ENCODE measurements at places on chromosomes 3 and 15.
A peak's percentile ranks its signal among the peaks of the same experiment; 100 is the strongest.

GRCh38 chr15:56491110-56491722 is 26.3 kb upstream of the MNS1 start:
- DNase-seq, result peak; percentile 30

- no peak for DNase-seq
These were observed 213.3 kb downstream of the SLC9A9 start for GRCh38 chr3:143634991-143635390.

GRCh38 chr3:12439161-12439940 is 44.9 kb upstream of the TSEN2 start:
- no peak for DNase-seq

- no peak for DNase-seq
These were observed 70.7 kb downstream of the CACNA2D3 start for GRCh38 chr3:54193093-54193492.

- DNase-seq, result no peak
These were observed 24.3 kb downstream of the LRRC28 start for GRCh38 chr15:99275525-99276128.

DNA sequence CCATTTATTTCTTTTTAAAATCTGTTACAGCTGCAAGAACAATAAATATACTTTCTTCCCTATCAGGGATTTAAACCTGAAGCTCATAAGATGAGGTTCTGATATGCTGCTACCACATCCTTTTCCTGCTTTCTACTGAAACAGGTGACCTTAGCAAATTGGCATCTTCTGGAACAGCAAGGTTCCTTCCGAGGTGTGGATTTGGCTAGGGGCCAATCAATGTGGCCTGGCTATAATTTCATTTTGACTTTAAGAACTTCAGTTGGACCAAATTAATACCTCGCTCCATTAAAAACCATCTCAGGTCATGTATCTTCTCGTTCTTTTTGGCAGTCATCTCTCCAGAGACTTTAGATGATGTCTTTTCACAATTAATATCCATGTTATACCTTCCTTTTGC is 53.4 kb upstream of the C3orf80 start:
- DNase-seq, result no peak

DNA sequence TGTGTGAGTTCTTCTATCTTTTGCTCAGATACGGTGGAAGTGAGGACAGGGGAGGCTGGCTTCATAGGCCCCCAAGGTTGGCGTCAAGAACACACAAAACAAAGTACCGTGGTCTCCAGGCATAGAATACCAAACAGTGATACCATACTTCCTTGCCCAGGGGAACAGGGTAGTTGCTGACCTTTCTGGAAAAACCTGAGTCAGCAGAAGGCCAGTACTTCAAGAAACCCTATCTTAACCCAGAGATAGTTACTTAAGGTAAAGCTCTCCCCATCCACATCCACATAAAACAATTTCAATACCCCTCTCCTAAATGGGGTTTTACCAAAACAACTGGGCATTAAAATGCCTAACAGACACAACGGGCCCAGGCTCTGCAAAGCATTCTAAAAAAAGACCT is 29.6 kb upstream of the RPS17 start:
- no peak for DNase-seq

DNA sequence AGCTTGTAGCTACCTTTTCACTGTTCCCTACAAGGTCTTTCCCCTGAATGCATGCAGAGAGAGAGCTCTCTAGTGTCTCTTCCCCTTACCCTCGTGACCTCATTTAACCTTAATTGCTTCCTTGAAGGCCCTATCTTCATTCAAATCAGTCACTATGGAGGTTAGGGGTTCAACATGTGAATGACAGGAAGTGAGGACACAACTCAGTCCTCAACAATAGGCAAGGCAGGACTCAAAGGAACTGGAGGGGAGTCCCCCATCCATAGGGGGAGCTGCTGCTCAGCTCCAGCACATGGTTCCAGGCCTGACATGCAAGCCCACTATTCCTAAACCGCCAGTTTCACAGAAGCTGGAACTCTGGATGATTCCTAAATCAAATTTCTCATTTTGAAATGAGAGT is 33.8 kb upstream of the GYG1 start:
- DNase-seq, result no peak

GRCh38 chr3:9008550-9009255 is 45.4 kb upstream of the RAD18 start:
- no peak for DNase-seq

DNA sequence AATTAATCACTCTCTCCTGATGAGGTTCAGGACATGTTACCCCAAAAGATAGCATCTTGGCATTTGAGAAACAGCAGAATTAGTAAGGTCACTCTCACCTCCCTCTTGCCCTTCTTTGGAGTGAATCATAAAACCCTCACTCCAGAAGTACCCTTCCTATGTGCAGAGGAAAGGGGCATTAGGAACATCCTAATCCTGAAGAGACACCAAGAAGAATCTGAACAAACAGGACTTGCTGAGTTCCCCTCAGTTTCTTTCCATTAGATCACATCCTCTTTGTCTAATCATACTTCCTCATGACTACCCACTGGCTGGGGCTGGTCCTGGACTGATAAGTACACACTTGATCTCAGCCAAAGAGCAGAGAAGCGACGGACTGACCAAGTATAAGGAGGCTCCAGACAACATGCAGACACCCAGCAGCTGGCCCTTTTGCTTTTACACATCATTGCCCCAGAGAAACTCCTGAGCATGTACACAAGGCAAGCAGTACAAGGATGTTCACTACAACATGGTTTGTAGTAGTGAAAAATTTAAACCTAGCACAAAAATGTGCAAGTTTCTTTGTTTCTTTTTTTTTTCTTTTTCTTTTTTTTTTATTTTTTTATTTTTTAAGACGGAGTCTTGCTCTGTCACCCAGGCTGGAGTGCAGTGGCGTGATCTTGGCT is 15.0 kb upstream of the TM6SF1 start:
- no peak for DNase-seq

DNA sequence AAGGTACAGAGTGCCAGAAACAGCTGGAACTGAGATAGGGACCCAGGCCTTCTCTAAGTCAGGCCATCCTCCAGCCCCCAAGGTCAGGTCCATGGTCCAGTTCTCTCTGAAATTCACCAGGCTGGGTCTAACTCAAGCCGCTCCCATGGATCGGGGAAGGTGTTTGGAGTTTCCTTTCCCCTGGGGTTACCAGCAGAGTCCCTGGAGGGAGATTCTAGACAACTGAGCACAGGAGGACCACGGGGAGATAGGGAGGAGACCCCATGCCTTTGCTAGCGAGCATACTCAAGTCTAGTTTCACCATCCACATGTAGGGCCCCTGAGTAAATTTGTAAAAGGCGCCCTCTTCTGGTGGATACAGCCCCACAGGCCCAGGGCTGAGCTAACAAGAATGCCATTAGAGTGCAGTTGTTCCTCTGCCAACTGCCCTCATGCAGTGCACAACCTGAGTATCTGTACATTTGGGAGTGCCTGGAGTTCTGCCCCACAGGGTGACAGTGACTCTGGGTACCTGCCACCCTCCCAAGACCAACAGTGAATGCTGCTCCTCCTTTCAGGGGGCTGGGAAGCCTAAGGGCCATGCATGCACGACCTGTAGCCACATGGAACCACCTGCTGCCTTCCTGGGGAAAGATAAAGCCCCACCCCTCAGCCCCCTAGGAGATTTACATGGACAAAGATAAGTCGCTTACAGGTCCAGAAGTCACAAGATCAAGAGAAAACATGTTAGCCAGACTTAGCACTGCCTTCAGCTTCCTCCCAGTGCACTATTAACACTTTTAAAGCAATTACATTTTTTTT is 89.0 kb downstream of the IQSEC1 start:
- DNase-seq, result peak; percentile 15

GRCh38 chr15:85582131-85583079 is 202.0 kb downstream of the AKAP13 start:
- DNase-seq, result no peak

DNA sequence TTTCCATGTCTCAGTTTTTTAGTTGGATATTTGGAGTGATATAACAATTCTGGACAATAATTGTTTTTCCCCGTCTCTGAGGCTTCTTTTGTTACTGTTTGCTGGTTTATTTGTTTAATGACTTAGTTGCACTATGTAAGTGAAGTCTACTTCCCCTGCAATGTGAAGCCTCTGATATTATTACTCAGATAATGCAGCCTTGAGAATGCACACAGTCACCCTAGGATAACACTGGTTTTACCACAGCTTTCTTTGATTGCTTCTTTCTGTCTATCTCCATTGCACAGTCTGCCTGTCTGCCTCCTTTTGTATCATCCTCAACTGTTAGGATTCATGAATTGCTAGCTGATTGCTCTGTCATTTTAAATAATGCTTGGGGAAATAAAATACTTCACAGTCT is 208.7 kb upstream of the ROBO1 start:
- no peak for DNase-seq

- DNase-seq, result peak; percentile 43
These were observed 4.6 kb upstream of the UQCRC1 start for GRCh38 chr3:48614044-48614443.

- no peak for DNase-seq
These were observed 14.3 kb downstream of the WNT7A start for GRCh38 chr3:13865581-13865980.

- DNase-seq, result no peak
These were observed 56.2 kb downstream of the ATP2C1 start for GRCh38 chr3:130950124-130950523.

DNA sequence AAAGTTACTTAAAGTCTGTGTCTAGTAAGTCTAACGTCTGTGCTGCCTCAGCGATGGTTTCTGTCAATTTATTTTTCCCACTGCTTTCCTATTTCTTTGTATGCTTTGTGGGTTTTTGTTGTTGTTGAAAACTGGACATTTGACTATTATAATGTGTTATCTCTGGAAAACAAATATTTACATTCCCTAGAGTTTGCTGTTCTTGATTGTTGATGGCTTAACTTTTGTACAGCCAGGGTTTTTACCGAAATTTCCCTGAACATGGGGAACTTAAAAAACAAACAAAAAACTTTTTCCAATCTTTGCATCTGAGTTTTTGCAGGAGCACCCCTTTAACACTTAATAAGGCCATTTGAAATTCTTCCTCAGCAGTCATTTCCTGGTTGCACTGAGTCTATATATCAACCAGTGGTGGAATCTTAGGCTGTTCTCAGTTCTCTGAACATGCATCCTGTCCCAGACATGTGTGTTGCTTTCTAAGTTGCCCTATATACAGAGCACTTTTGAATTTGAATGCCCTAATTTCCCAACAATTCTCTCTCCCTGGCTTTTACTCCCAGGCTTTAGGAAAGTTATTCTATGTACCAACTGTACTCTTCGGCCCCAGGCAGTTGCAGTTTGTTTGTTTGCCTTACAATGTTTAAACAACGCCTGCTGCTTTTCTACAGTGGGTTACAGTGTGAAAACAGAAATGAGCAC is 11.8 kb upstream of the PIAS1 start:
- DNase-seq, result no peak

- DNase-seq, result no peak
These were observed 183.6 kb downstream of the ATP10A start for GRCh38 chr15:25679492-25679891.

GRCh38 chr3:4981294-4981664 is 2.0 kb downstream of the BHLHE40 start:
- no peak for DNase-seq

DNA sequence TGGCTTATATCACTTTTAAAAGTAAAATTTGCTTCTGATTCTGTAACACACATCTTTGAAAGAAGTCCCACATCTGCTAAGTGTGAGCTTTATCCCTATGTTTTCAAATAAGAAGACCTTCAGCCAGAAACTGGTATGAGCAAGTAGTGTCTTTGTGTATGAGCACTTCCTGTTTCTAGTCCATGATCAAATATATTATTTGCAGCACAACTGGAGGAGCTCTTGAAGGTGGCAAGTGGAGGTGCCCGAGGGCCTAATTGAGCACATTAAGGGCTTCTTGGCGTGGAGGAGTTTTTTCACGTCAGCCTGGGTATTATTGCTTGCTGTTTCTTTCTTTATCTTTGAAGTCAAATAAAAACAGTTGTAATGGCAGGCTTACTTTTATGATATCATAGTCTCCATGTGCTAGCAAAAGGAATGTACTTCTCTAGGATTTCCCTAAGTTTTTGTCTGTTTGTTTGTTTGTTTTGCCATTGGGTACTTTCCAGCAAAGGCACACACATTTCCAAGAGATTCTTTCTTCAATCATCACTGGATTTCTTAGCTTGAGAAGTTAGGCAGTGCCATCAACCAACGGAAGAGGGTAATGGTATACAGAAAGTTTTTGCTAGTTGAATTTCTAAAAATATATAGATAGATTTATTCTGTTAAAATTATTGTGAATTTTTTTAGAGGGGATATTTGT is 68.1 kb downstream of the MEIS2 start:
- no peak for DNase-seq

GRCh38 chr3:50163572-50164455 is 8.7 kb downstream of the SEMA3F start:
- DNase-seq, result peak; percentile 79

GRCh38 chr3:172203522-172204258 is 164.3 kb downstream of the FNDC3B start:
- no peak for DNase-seq

DNA sequence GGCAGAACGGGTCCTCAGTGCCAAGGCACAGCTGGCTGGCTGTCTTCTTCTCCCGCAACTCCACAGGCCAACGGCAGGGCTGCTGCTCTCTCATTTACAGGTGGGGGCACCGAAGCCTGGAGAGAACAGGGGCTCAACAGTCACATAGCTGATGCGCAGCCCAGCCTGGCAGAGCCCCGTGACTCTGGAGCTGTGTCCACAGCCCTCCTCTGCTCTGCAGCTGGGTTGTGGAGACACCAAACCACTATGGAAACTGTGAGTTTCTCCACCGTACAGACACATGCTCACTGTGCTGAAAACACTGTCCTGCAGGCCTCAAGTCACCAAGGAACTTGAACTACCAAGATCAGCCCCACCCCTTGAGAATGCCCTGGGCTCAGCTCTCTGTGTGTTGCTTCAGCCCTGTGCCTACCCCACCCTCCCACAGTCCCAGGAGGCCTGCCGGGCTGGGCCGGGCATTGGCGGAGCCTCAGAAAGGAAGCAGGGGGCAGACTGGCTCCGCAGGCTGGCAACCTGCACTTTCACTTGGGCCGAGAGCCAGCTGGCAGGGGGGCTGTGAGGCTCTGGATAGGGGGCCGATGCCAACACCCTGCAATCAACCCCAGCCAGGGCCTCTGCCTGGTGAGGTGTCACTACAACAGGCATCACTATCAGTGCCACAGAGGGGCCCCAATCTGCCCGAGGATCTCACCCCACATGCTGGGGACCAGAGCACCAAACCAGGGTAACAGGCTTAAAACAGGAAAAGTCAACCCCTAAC is 113.7 kb upstream of the RPL32 start:
- no peak for DNase-seq

GRCh38 chr3:72274493-72275330 is 489.8 kb upstream of the PROK2 start:
- peak; percentile 79 for DNase-seq

GRCh38 chr3:160981217-160981938 is 123.8 kb downstream of the B3GALNT1 start:
- no peak for DNase-seq

DNA sequence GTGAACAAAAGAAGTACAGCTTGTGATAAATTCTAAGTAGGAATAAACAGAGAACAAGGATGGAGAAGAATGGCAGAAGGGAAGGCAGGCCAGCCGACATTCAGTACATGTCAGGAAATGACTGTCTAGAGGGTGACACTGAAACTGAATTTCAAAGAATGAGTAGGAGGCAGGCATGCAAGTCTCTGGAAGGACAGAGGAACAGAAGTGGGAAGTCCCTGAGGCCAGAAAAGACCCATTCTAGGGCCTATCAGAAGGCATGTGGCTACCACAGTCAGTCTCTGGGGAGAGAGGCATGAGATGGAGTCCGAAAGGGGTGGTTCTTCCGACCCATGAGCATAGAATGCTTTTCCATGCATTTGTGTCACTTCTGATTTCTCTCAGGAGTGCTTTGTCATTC is 243.5 kb upstream of the UBE2E2 start:
- DNase-seq, result no peak

- DNase-seq, result no peak
These were observed 300.2 kb upstream of the GPR149 start for GRCh38 chr3:154730186-154730585.

- DNase-seq, result no peak
These were observed 118.2 kb downstream of the EFHB start for GRCh38 chr3:19815805-19816204.

All from fibroblast of skin of left biceps (primary cell).